SK-N-MC (cell line): ENCODE measurements at places on chromosomes 7 and 10.

GRCh38 chr10:1212571-1213141, 156.5 kb downstream of the WDR37 start:
- DNase-seq = no peak

DNA sequence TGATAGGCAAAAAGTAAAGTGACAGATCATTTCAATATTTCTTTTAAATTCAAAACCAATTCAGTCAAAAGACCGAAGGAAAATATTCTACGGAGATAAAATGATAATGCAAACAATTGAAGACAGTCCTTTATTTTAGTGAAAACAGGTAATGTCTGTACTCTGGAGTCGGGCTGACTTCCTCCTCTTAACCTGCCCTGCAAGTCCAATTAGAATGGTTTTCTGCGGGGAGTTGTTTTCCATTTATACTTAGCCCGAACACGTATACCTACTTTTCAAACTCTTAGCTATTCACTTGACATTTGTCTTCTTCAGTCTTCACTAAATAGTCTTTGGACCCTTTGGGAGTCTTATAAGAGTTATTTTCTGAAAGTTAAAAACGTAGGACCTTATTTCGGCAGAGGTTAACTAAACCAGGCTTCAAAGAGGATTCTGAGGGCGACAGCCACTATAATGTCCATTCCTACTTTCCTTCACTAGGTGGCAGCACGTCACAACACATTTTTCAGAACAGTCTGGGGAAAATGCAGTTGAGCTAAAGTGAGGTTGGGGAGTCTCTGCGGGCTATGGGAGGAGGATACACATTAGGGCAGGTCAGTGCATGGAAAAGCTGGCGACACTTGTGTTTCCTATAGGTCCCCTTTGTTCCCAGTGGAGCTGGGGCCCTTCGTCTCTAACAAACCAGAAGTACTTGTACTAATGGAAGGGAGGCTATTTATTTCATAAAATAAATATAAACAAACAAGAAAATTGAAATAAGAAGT, 472.0 kb downstream of the KCNMA1 start:
- peak; percentile 8 for DNase-seq

- no peak for DNase-seq
Observed at GRCh38 chr7:117217106-117218035, 105.5 kb downstream of the WNT2 start.

DNA sequence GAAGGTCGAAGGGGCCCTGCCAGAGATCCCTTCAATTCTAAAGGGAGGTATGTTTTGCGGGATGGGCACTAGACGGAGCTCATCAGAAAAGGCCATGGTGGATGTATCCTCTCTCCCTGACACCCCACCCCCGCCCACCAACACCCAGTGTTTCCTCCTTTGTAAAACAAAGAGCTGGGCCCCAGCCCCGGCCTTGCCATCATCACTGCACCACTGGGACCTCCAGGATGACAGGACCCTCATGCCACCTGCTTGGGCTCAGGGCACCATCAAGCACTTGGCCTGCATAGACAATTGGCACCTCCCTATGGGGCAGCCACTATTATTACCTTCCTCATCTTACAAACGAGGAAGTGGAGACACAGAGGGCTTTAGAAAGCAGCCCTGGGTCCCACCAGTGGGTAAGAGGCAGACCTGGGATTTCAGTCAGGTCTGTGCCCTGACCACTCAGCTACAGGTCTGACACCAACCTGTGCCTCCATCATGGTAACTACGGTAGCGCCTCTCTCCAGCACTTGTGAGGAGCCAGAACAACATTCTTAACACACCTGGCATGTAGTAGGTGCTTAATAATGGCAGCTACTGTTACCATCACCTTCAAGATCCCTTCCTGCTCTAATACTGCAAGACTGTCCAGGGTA, 2.0 kb downstream of the CALML3 start:
- no peak for DNase-seq

- no peak for DNase-seq
Observed at GRCh38 chr10:132728741-132729140, 57.2 kb downstream of the NKX6-2 start.

GRCh38 chr10:100894033-100894432, 18.7 kb upstream of the SLF2 start:
- DNase-seq = no peak

DNA sequence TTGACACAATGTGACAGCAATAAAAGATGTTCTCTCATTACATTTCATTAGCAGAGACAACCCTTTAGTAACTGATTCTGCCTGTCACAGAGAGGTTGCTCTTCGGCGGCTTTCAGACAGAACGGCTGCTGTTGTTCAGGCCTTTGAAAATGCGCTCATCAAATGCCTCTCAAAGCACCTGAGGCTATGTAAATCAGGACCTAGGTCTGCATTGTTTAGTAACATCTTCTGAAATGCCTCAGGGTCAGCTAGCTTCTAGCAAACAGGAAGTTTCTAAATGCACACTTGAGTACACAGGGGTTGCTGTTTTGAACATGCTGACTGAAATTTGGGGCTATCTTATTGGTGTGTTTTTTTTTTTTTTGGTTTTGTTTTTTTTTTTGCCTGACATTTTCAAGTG, 143.3 kb upstream of the DKK1 start:
- no peak for DNase-seq

DNA sequence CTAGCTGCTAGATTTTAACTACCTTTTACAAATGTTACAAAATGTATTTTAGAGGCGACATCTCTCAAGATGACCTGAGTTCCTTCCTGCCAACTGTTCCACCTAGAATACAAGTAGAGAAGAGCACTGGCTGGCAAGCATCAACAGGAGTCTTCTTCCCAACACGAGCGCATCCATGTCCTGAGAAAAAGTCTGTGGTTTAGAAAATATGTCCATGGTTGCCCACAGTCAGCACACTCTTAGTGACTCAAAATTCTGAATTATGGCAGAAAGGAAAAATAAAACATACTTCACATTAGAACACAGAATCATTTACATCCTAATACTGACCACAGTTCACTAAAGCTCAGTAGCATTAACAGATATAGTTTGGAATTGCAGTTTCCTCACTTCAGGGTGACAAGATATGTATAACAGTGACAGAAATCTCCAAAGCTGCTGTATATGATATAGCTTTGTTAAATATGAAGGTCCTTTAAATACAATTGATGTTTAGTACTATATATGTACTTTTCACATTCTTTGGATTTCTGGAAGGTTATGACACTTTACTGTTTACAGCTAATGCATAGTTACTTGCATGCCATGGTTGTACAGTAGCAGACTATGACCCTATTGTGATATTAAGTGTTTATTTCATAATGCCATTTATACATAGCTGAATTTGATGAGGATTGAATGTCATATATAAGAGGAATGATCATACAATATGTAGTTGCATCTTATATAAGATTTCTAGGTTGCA, 327.1 kb downstream of the GFRA1 start:
- no peak for DNase-seq

DNA sequence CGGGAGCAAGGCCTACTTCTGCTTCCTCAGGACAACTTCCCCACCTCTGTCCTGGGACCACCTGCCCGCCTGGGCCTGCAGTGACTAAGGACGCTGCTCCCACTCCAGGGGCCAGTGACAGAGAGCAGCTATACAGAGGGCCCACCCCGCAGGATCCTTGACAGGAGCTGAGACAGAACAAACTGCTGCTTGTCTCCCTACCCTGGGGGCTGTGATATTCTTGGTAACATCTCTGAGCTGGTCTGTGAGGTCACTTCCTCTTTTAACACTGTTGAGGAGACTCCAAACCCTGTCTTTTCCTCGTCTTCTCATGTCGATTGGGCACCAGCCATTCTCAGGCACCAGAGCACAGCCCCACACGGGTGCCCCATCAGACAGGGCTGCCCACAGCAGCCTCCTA, 6.9 kb upstream of the MRPS24 start:
- DNase-seq = no peak

GRCh38 chr10:110274072-110274627, 30.6 kb downstream of the SMNDC1 start:
- DNase-seq = no peak

DNA sequence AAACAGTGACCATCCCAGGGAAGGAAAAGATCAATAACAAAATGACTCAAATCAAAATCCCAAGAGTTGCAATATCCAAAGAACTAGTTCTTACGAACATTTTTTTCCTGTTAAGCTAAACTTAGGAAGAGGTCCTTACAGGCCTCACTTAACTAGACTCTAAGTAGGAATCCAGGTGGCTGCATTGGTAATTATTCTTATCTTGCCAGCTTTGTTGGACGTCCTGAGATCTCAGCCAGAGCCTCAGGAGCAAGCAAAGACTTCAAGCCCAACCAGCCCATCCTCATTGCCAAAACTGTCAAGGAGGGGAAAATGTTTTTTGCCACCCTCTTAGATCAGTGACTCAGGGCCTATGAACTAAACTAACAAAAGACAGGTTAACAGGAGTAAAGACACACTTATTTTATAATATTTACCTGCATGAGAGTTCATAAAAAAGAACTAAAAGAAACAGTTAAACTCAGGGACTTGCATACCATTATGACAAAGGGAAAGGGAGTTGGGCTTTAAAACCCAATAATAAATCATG, 18.3 kb upstream of the PPP1R9A start:
- DNase-seq = no peak

DNA sequence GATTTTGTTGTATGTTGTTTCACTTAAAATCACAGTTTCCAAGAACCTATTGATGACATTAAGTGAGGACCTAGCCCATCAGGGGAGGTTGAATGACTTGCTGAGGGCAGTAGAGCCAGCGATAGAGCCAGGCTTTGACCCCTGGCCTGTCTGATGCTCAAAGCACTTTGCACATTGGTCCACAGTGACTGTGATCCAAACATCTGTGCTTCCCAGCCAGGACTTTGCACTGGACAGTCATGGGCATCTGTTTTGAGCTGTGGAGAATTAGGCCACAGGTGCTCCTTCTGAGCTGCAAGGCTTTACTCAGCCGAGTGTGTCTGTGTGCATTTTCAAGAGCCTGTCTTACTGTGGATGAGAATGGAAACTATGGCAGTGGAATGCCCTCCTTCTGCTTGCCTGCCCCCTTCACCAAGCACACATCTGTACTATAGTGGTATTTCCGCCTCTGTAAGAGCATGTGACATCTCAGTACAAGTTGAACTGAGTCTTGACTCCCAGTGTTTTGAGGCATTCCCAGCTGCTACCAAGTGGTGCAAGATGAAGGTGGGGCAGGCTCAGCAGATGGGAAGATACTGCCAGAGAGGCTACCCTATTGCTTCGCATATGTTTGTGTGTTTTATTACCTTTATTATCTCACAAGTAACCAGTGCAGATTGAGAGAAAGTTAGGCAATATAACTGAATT, 72.7 kb upstream of the AOAH start:
- DNase-seq = no peak

DNA sequence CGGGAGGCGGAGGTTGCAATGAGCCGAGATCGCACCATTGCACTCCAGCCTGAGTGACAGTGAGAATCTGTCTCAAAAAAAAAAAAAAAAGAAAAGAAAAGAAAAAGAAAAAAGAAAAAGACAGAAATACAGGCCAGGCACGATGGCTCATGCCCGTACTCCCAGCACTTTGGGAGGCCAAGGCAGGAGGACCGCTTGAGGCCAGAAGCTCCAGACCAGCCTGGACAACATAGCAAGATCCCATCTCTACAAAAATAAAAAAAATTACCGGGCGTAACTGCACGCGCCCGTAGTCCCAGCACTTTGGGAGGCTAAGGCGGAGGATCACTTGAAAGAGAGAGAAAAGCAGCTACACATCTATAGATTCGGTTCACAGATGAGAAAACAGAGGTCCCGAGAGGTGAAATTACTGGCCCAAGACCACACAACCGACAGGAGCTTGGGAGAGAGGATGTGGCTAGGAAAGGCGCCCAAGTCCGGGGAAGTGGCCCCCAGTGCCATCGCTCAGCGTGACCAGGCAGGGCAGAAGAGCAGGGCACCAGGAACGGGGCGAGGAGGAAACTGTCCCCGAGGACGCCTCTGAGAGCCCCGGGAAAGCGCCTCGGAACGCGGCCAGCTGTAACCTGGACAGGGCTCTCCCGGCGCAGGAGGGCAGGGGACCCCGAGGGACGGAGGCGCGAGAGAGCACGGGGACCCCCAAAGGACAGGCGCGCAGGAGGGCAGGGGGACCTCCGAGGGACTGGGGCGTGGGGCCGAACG, 612 bp downstream of the SNX8 start:
- no peak for DNase-seq

- no peak for DNase-seq
Observed at GRCh38 chr10:23556727-23557440, 118.0 kb downstream of the OTUD1 start.

DNA sequence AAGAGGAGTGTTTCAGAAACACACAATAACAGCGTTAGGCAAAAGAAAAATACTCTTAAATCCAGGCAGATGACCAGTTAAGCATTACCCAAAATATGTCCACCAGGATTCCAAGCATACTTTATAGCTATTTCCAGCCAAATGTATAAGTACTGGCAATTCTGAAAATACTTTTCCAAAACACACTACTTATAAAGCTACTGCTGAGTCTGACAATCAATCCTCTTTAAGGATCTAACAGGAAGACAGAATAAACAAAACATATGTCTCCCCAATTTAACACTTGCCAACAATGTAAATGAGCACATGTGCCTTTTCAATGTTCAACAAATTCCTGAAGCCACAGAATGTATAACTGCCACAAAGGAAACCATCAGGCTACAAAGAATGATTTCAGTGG, 370.9 kb downstream of the SORCS1 start:
- no peak for DNase-seq

GRCh38 chr10:121296881-121297585, 301.2 kb downstream of the FGFR2 start:
- no peak for DNase-seq

DNA sequence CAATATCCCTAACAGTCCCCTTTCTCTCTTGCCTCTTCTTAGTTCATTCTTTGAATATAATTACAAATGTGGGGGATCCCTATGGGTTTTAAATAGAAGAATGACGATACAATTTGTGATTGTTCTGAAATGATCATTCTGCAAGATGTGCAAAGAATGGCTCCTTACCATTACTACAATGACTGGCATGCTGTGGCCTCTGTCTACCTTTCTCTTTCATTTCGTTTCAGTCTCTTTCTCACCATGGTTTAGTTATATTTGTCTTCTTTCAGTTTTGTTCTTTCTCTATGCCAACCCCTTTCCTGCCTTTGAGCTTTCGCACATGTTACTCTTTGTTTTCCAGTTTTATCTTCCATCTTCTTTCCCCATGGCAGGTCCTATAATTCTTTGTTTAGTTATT, 176.5 kb downstream of the SUGCT start:
- DNase-seq = no peak

DNA sequence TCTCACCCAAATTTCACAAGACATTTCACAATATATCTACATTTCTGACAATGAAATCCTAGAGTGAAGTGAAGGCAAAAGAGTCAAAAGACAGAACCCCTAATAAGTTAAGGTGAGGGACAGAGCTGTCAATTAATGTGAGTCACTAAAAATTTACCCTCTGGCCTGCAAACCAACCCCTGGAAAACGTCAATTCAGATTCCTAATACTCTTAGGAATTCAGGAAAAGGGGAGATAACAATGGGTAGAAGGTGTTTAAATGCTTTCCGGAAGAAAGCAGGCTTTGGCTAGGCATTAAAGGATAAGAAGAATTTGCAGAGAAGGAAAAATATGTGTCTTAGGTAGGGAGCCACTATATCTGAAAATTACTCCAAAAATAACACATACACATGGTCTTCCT, 299.6 kb downstream of the INHBA start:
- DNase-seq = no peak
